ENCODE measurements at places on chromosomes 3 and 15.

DNA sequence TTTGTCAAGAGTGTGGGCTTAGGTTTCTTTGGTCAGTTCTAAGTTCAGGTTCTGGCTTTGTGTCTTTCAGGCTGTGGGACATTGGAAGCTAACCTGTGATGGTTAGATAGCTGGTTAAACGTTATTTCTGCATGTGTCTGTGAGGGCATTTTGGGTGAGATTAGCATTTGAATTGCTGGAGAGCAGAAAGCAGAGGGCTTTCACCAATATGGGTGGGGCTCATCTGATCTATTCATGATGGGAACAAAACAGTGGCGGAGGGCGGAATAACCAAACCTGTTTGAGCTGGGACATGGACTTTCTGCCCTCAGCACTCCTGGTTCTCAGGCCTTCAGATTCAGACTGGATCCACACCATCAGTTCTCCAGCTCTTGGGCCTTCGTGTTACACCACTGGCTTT lies 195.4 kb downstream of the KLF13 start:
- DNase-seq = no peak

DNA sequence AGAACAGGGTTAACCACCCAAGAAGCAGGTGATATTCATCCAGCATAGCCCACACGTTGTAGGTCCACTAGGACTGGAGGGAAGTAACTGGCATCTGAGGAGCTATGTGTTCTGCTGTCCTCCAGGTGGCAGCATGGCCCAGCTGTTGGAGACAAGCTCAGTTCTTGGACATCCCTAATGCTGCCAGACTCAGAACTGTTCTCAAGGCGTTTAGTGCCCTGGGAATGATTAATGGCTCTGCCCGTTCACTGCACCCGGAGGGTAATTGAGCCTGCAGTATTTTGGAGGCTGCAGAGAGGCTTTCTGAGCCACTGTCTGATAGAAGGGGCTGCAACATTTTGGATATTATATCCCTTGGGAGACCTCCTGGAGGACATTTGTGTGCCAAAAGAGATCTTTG lies 521.3 kb upstream of the SEMA6D start:
- DNase-seq = peak; percentile 78

DNA sequence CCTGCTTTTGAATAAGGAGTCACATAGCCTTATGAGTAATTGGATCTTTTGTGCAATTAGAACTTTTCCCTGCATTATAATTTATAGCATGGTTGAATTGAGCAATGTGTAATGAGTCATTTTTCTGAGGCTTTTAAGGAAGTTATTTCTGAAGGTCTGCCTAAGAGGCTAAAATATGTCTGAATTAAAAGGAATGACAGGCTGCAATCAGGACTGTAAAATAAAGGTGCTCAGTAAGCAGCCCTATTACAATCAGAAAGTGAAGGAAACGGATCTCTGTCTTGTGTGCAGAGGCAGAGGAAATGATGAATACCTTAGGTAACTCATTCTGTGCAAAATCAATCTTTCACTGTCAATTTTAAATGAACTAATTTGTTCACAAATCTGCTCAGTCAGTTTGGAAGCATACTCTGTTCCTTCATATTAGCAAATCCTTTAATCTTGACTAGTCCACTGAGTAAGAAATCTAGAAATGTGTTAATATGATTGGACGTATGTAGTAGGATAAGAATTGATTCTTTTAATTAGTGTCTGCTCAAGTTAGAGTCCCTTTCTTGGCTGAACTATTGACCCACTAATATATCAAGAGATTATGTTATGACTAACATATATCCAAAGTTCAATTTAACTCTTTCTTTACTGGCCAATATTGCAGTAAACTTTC lies 290.1 kb downstream of the ZIC1 start:
- peak; percentile 57 for DNase-seq

DNA sequence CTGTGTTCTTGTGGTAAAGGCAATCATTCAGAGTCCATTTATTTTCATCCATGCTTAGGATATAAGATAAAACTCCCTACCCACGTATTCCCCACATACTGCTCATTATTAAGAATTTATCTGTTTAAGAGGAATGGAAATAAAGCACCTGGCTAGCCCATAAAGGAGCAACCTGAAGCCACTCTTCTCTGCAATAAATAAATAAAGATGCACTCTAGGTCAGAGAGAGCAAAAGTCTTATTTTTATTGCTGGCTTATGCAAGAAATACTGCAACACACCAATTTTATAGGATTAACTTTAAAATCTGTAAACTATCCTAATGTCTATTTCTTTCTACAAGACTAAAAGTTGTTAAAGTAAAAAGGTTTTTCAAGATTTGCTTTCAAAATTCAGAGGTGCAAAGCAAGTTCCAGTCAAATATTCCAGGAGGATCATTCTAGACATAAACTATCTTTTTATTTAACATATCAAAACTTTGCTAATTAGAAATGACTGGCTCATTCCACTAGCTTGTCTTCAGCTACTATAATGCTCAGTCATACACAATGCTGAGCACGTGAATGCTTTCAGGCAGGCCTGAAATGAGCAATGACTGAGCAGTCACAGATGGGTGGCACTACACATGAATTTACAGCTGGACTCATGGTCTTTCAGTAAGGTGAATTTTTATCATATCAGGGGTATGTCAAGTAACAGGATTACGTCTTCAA lies 7.1 kb downstream of the TJP1 start:
- DNase-seq = peak; percentile 48

- no peak for DNase-seq
Observed at GRCh38 chr3:148582126-148582525, 115.6 kb upstream of the AGTR1 start.

DNA sequence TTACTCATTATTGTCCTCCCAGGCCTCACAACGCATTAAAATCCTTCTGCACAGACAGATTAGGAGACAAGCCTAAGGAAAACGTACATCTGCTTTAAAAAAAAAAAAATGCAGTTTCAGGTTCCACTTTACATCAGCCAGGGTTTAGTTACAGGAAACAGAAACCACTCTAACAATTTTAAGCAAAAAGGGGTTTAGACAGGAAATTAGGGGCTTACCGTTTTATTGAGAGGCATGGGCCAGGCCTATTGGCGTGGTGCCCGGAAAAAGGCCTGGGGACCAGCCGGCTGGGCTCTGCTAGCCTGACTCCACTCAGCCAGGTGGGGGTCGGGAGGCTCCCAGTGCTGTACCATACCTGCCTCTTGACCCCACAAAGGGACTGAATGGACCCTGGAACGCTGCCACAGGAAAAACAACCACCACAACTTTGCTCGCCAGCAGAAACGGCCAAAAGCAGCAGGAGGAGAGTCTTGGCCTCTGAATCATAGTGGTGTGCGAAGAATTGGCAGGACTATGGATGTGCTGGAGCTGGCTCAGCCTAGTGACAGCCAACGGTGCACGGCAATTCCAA lies 124.3 kb downstream of the CHSY1 start:
- peak; percentile 70 for DNase-seq

DNA sequence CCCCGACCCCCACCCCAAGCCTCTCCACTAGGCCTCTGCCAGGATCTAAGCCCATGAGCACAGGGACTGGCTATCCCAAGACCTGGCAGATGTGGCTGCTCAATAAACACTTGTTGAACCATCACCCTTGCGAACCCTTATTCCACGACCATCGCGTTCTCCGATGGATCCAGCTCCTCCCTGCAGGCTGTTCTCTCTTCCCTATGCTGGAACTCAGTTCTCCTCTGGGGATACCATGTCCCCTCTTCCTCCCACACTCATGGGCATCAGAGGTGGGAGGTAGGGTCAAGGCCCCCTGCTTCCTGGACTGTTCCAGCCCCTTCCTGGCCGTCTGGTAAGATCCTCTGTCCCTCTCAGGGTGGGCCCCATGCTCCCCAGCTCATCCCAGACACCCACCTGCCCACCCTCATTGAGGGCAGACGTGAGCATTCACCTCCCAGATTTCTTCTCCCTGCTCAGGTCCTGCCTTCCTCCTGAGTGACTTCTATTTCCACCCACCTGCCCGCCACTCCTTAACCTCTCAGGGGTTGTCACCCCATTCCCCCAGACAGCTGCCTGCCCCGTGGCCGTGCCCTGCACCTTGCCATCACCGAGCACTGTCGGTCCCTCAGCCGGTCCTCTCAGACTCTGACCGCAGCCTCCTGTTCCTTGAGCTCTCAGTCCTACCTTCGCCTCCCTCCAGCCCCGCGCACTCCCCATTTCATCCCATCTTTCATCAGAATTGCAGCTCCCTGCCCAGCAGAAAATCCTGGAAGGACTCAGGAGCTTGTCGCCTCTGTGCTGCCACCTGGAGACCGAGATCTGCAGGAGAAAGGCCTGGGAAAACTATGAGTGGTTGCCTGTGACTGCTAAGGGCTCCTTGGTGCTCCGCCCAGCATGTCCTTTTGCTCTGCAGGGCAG lies 42.0 kb downstream of the PML start:
- DNase-seq = peak; percentile 59

DNA sequence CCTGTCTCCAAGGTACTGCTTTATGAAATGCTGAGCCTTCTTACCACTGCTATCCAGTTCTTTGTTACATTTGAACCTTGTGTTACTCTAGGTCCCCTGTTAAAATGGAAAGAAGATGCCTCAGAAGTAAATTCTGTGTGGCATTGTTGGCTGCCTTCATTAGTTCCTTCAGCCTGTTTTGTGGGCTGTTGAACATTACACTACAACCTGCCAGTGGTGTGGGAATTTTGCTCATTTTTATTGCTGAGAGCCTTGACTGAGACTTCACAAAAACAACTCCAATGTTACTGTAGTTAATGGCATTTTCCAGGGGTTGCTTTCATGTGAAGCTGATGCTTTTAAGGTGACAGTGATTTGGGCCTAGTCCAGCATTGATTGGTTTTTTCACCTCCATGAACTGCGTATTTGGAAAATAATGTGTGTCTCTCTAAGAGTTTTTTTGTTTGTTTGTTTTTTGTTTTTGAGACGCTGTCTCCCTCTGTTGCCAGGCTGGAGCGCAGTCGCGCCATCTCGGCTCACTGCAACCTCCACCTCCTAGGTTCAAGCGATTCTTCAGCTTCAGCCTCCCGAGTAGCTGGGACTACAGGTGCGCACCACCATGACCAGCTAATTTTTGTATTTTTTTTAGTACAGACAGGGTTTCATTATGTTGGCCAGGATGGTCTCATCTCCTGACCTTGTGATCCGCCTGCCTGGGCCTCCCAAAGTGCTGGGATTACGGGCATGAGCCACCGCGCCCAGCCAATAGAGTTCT lies 4.3 kb downstream of the MAPK6 start:
- DNase-seq = no peak

DNA sequence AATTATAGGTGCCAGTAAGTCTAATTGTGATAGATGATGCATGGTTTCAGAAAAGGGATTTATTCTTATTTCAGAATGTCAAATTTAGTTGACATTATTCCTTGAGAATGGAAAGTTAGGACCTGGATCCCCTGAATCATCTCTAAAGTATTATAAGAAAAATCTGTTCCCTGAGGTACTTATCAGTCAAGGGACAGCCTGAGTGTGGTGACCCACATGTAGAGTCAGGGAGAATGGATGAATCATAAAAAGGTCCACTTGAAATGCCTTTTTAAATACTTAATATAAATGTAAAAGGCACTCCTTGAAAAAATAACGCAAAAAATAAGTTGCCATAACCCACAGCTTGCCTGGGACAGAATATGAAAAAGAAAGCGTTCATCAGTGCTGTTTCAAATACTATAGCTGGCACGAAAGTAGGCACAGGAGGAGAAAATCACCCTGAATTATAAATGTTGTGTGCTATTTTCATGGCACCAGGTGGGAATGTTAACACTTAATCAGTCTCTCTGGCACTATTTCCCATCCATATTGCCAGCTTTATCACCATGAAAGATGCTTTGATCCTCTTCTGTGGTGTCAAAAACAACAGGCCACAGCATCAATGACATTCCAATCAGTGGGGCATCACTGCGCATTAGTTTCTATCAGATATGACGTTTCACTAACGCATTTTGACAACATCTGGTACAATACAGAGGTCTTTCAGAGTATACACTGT lies 208.5 kb downstream of the EPHA3 start:
- DNase-seq = no peak

DNA sequence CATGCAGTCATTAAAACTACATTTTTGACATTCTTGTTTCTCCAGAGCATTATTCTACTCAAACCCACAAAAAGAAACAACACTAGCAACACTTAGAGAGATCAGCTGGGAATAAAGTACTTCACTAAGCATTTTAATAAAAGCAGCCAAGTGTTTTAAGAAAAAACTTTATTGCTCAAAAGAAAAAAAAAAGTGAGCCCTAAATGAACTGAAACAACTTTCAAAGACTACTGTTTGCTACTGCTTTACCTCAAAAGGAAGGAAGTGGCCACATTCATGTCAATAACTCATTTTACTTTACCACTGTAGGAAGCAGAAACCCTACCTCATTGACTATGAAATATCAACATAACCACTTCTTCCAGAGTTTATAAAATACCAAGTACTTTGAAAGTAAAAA lies 91.3 kb downstream of the UACA start:
- DNase-seq = peak; percentile 31

DNA sequence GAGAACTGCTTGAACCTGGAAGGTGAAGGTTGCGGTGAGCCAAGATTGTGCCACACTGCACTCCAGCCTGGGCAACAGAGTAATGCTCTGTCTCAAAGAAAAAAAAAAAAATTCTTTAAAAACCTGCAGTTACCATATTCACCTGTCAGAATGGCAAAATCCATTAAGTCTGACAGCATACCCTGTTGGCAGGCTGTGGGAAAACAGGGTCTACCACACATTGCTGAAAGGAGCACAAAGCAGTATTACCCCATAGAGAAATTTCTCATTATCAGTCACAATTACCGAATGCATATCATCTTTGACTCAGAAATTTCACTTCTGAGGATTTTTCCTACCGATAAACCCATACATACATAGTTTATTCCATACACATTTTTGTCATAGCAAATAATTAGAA lies 264.1 kb upstream of the SLCO3A1 start:
- no peak for DNase-seq

DNA sequence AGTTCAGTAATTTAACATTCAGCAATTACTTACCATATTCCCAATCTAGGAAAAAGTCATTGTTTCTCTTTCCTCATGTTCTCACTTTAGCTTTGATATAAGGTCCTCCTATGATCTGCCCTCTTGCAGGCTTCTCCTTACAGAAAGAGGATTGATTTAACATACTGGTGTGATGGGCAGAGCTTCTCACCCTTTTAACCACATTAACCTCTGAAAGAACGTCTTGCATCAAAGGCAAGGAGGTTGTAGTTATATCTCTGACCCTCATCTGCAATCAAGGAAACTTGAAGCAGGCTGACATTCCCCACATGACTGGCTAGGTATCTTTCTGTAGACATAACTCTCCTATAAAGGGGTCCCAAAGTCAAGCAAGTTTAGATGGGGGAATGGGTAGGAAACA lies 39.5 kb downstream of the BTLA start:
- no peak for DNase-seq
